ENCODE measurements at places on chromosomes 16 and 17.

- DNase-seq: no peak
Observed at GRCh38 chr16:65117811-65118448, 3.9 kb downstream of the CDH11 start.

DNA sequence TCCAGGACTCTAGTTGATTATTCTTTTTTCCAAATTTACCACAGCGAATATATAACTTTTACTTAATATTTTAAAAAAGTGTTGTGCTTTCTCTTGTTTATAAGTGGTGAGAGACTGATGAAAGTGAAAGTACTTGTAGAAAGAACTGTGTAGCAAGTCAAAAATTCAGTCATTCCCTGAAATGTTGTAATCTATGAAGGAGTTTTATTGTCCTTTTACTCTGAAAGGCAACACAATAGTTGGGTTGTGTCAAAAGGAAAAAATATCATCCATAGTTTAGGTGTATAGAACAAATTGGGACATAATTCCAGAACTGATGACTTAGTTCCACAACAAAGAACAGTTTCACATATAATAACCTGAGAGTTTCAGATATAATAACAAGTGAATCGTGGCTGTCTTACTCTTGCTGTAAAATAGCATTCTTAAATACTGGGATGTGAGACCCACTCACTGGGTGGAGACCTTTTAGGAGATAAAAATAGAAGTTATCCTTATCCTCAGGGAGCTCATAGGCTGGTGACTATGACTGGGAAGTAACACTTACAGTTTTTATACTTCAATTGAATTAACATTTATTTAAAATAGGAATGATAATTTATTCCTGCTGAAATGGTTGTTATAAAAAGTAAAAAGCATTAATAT lies 20.6 kb downstream of the CYB5B start:
- no peak for DNase-seq

DNA sequence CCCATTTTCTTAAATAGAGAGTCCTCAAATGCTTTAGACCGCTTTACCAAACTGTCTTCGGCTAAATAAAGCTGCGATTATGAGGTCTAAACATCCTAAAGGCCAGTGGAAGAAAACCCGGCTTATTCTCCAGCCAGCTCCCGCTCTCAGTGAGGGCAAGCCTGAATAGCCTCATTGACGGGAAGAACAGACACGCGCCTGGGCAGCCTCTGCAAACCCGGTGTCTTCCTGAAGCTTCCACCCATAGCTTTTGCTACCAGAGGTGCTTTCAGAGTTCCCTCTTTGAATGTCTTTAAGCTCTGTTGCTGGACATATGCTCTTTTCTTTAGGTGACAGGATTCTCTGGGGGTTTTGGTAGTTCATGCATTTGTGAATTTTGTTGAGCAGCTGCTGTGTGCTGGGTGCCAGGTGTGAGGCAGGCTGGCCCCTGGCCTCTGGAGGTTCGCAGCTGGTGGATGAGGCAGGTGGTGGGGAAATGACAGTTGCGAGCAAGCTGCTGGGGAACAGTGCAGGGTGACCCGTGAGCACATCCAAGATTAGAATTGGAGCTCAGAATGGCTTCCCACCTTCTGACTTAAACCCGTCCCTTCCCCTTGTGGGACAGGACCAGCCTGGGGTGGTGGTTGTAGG lies 44.7 kb downstream of the CRISPLD2 start:
- DNase-seq: no peak

DNA sequence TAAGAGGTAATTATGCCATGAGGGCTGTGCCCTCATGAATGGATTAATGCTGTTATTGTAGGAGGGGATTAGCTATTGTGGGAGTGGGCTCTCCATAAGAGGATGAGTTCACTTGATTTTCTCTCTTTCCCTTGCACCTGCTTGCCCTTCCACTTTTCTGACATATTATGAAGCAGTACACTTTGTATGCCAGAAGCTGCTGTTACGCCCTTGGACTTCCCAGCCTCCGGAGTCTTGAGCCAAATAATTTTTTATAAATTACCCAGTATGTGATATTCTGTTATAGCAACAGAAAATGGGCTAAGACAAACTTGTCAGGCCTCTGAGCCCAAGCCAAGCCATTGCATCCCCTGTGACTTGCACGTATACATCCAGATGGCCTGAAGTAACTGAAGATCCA lies 38.4 kb downstream of the PSMD12 start:
- DNase-seq: no peak

GRCh38 chr17:28031174-28031573 lies 11.3 kb upstream of the NLK start:
- DNase-seq: no peak

DNA sequence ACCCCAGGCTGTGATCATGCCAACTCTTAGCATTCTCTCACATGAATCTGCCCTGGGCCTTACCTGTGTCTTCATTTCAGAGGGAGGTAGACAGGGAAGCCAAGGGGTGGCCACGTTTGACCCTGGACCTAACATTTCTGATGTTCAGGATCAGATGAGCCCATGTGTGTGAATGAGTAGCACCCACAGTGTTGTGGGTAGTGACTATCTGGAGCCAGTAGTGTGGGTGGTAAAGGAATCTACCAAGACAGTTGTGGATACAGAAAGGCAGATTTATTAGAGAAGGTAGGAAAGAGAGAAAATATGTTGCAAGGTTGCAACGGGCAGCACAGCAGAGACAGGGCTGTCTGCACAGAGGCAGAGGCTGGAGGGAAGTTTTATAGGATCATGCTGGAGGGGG lies 60.5 kb downstream of the TK2 start:
- no peak for DNase-seq

GRCh38 chr17:73362697-73363096 lies 50.9 kb upstream of the CDC42EP4 start:
- no peak for DNase-seq

GRCh38 chr17:45284176-45285140 lies 22.6 kb upstream of the SPATA32 start:
- no peak for DNase-seq

DNA sequence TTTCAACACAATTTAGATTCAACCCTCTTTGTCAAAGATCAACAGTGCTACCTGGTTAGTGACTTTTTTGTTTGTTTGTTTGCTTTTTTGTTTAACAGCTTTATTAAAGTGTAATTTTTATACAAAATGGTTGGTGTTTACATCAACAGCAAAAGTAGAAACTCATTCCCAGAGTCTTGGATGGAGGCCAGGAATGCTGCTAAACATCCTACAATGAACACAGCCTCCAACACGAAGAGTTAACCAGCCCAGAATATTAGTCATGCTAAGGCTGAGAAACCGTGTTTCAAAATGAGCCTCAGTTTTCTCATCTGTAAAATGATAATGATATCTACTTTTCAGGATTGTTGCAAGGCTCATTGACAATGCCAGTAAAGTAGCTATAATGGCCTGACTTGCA lies 211.0 kb upstream of the MAF start:
- DNase-seq: no peak

GRCh38 chr17:8436844-8437171 lies 1.1 kb downstream of the NDEL1 start:
- DNase-seq: no peak

GRCh38 chr16:50637716-50638602 lies 43.2 kb downstream of the SNX20 start:
- DNase-seq: no peak

DNA sequence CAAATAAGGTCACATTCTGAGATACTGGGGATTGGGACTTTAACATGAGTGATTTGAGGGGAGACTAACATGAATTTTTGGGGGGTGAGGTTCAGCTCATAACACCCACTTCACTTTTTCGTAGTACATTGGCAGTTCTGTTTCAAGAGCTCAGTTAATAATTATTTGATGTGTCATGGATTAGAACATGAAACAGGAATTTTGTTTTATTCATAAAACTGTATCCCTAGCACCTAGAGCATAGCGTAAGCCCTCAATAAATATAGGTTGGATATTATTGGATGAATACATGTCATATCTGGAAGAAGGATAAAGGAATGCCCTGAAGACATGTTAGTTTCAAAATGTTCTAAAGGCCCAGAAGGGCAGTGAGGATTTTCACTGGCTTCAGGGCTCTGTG lies 119.8 kb downstream of the PRKCA start:
- no peak for DNase-seq

- DNase-seq: no peak
Observed at GRCh38 chr17:35900708-35901480, 20.7 kb upstream of the CCL5 start.

GRCh38 chr16:57019746-57020145 lies 30.4 kb downstream of the NLRC5 start:
- DNase-seq: no peak

All from GM06990 (cell line).